Posterior vena cava (tissue), 2 donors: ENCODE measurements at places on chromosomes 6 and 20. TPM values are rescaled to one million over a fixed set of nuclear protein-coding genes. Genes with fewer than 3 reads are reported as not detected.

Gene PRSS35
- 2.8 TPM for total RNA-seq

DNA sequence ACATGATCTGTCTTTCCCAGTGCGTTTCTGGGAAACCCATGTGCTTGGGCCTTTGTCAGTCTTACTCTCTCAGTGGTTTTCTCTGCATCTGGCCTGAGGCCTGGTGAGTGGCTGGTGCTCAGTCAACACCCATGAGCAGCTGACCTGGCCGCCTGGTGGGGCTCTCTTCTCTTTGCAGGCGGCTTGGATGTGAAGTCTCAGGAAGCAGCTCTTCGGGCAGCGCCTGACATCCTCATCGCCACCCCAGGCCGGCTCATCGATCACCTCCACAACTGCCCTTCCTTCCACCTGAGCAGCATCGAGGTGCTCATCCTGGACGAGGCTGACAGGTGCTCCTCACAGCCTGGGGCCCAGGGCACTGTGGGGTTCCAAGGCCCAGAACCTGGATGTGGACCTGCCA, 10.8 kb downstream of the DDX27 start:
- DNase-seq: peak; percentile 51

GRCh38 chr6:122491919-122492555, 20.4 kb upstream of the SERINC1 start:
- peak; percentile 83 for DNase-seq

DNA sequence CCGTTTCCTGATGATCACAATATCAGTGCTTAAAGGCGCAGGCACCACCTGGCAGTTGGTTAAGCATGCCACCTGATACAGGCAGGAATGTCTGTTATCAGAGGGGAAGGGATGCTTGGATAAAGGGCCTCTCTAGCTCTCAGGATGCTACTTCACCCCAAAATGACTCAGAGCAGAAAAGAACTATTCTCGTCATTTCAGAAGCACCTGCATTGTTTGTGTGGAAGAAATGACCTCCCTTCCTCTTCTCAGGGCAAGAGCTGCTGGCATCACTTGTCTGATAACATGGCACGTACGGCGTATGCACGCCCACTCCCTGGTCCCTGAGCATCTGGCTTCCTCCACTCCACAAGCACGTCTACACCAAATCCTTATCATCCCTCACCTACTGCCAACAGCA, 47.3 kb downstream of the ATP9A start:
- no peak for DNase-seq

Gene FANCE
- 4.0 TPM for total RNA-seq

- no peak for DNase-seq
Observed at GRCh38 chr20:49118307-49118706, 69.8 kb downstream of the STAU1 start.

Gene FAM184A
- 5.9 TPM for total RNA-seq

DNA sequence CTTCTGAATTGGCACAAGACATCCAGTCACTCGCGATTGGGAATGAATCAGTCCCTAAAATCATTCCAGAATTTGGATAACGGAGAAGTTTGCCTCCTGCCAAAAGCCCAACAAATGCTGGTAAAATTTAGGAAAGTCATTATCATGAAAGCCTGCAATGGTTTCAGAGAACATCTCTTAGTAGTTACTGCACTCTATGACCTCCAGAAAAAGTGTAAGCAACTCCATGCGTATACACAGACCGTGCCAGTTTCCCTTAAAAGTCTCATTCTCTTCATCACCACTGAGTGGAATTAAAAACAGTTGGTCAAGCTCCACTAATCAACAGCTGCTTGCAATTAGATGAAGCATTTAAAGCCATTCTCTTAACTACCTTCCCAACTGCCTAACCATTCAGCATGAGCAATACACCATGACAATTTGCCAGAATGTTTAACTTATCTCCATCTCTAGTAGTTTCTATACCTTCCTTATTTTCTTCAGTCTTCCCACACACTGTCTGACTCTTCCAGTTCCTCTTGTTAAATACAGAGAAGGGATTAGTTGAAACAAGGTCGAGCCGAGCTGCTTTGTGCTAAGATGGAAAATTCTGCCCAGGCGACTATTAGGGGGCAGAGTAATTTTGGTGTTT, 183.6 kb upstream of the PRDM1 start:
- DNase-seq: no peak

- no peak for DNase-seq
Observed at GRCh38 chr6:22598339-22598738, 29.0 kb downstream of the HDGFL1 start.
